NCI-H1105 (cell line): ENCODE measurements at places on chromosomes 12 and 14.

DNA sequence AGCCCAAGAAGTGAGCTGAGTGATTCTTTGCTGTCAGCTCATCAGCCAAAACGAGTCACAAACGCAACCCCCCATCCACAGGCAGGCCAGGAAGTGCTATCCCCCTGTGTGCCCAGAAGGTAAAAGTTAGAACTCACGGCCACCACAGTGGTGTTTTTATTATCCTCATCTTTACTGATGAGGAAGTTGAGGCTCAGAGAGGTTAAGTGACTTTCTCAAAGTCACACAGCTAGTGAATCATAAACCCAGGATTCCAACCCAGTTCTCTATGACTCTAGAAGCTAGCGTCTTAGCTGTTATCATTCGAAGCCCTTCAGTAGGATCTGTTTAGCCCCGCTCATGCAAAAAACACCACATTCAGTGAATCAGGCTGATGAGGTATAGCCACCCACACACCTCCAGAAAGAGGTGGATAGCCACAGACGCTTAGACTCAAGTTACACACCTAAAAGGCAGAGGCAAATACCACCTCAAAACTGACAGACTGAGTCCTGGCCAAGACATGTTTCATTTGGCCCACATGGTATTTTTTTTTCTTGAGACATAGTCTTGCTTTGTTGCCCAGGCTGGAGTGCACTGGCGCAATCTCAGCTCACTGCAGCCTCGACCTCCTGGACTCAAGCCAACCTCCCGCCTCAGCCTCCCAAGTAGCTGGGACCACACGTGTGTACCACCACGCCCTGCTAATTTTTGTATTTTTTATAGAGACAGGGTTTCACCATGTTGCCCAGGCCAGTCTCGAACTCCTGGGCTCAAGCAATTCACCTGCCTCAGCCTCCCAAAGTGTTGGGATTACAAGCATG lies 100.7 kb downstream of the SCARB1 start:
- DNase-seq = no peak

GRCh38 chr14:61659582-61659981 lies 35.7 kb upstream of the HIF1A start:
- no peak for DNase-seq

DNA sequence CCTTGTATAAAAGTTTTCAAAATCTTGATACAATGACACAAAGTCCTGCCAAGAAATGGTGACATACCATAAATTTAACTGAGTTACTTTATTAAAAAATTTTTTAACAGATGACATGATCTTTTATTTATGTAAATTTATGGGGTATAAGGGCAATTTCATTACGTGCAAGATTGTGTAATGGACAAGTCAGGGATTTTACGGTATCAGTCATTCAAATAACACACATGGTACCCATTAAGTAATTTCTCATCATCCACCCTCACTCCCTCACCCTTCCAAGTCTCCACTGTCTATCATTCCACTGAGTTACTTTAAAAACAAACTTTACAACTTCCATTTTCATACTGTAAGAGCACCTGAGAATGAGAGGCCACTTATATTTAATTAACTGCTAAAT lies 37.4 kb downstream of the SPTLC2 start:
- DNase-seq = no peak

DNA sequence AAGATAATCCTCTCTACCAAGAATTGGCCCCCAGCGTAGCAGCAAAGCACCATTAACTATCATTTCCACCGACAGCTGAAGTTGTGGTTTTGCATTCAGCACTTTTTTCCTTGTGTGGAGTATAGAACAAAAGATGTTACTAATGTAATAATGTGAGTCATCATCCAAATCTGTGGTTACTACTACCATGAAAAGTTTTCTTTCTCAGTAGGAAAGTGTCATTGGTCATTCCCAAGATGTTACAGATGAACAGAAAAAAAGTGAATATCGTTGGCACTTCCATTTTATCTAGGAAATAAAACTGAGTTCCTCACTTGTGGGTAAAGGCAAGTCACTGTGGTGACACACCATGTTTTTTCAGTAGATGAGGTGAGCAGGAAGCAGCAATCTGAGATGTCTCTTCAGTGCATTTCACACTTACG lies 30.3 kb upstream of the IFNG start:
- DNase-seq = no peak

DNA sequence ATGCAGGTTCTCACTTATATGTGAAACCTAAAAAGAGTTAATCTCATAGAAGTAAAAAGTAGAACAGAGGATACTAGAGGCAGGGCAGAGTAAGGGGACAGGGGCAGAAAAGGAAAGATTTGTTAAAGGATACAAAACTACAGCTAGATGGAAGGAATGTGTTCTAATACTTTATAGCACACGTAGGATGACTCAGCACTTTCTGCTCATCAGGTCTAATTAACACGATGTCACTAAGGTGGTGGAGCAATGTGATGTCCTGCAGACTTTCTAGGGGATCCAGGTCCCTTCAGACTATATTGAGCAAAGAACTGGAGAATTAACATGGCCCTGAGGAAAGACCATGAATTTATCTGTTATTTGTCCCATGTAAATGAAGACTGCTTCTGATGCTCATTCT lies 80.8 kb upstream of the CMKLR1 start:
- DNase-seq = no peak

DNA sequence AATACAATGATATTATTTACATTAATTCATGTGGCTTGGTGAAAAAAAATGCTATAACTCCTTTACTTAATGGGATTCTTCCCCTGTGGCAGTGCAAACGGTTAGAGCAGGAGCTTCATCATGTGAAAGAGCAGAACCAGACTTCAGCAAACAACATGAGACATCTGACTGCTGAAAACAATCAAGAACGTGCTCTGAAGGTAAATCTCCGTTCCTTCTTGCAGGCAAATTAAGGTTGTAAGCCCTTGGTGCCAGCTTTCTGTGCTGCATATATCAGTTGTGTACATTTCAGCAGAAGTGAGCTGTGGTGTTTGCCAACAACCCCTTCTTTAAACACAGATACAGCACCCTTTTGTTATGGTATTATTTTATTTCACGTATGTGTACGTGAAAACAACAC lies 171.7 kb downstream of the MIPOL1 start:
- DNase-seq = no peak

GRCh38 chr12:128840862-128841468 lies 12.3 kb upstream of the GLT1D1 start:
- peak; percentile 36 for DNase-seq

GRCh38 chr12:72274931-72275330 lies 2.8 kb downstream of the TRHDE start:
- no peak for DNase-seq

DNA sequence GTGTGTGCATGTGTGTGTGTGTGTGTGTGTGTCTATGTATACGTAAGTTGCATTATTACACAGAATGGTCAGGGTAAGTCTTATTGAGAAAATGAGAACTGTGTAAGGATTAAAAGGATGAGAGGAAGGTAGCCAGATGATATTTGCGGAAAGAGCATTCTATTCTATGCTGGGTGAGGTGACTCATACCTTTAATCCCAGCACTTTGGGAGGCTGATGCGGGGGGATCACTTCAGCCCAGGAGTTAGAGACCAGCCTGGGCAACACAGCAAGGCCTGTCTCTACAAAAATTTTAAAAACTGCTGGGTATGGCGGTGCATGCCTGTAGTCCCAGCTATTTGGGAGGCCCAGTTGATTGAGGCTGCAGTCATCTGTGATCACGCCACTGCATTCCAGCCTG lies 103.7 kb downstream of the SLC38A1 start:
- DNase-seq = no peak

GRCh38 chr12:89469361-89469760 lies 55.2 kb downstream of the GALNT4 start:
- no peak for DNase-seq

DNA sequence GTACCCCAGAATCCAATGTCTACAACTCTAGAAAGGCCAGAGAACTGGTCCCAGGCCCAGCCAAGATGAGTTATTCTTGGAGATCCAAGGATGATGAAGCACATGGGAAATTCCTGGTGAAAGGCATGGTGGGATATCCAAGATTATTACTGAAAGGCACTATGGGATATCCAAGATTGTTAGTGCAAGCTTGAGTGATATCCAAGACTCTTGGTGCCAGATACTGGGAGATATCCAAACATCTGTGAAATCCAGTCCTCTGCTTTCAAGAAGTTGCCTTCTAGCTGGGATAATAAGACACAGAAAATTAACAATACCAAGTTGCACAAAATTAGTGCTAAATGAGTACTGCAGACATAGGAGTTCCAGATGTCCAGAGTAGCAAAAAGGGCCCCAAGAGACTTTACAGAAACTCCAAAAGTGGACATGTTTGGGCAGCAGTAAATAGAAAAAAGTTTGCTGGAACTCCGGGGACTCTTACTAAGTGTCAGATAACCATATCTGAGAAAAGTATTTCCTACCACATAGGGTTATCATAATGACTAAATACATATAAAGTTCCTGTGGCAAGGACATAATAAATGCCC lies 34.6 kb downstream of the PHLDA1 start:
- DNase-seq = no peak

GRCh38 chr14:49418789-49419188 lies 167.4 kb downstream of the RPS29 start:
- no peak for DNase-seq

GRCh38 chr14:49808780-49809179 lies 40.8 kb downstream of the KLHDC2 start:
- DNase-seq = no peak

DNA sequence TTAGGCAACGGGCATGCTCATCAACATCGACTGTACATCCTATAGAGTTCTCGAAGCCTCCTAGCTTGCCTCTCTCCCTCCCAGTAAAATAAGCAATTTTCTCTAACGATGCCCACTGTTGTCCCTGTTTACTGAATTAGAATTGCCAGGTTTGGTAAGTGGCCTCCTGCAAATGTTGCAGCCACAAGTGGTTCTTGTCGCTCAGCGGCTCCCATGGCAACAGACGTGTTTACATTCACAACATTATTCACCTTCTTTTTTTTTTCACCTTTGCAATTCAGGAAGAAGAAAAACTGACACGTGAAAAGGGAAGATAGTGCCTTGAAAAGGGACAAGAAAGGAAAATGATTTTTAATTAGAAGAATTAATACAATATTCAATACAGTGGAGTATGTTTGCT lies 100.9 kb upstream of the PKP2 start:
- DNase-seq = peak; percentile 93

DNA sequence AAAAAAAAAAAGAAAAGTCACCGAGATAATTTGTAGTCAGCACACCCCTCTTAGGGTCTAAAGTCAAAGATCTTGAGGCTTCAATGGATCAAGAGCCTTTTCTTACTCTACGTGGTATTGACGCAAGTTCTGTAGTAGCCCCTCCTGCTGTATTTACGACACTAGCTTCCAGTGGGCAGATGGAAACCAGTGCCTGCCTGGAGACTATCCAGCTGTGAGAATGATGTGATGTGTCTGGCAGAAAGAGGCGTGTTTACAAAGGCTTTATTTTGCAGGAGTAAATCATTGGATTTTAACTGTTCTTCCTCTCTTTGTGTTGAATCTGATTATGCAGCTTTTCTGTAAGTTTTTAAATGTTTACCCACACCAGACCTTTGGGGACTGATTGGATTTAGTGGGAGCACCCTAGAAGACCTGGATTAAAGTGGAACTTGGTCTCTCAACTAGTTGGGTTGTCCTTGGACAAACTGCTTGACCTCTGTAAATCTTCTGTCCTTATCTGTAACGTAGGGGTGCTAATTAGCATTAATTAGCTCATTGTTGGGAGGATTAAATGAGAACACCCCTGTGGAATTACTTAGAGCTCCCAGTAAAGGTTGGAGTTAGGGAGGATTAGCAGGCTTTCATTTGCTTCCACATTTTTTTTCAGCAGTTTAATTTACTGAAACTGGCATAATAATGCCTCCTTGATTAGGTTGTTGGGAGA lies 72.4 kb downstream of the RASSF3 start:
- DNase-seq = no peak

DNA sequence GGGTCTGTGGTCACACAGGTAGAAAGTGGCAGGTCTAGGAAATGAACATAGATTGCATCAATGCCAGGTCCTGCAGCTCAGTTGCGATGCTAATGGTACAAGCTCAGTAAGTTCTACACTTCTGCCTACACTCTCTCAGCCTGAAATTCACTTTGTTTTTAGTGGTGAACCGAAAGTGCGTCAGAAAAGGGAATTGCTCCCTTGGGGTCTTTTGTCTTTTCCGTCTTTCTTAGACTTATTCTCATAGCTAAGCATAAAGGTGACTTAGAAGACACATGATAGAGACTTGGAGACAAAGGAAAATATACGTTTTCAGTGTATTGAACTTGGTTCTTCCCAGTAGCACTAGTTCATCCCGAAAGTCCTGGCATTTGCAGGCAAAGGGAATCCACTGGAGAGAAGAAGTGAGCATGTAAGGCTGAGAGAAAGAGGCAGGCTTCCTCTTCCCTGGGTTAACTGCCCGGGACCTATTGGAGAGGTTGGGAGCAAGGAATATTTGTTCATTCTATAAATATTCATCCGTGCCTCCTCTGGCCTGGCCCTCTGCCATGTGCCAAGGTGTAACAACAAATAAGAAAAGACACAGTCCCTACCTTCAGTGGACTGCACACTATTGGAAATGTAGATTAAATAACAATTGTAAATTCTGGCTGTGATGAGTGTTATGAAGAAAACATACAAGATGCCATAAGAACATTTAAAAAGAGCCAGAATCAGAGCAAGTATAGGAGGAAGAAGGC lies 785.8 kb downstream of the MED13L start:
- DNase-seq = no peak

GRCh38 chr14:80536456-80536855 lies 325.2 kb upstream of the DIO2 start:
- DNase-seq = peak; percentile 10

DNA sequence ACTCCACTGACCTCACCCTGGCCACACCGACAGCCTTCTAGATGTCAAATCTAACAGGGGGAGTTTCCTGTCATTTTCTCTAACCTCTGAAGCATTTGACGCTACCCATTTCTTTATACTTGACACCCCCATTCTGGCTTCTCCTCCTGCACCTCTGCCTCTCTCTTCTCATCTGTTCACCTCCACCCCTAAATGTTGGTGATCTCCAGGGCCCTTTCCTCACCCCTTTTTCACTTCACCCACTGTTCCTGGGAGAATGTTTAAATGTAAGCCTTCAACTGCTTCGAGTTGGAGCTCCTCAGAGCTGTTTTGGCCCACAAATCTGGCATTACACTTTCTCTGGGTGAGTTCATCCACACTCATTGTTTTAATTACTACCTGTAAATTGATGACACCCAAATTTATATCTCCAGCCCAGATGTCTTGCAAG lies 452 bp upstream of the RABGGTA start:
- DNase-seq = no peak

- DNase-seq = no peak
Measured at GRCh38 chr14:90402016-90402415, 5.2 kb downstream of the CALM1 start.

DNA sequence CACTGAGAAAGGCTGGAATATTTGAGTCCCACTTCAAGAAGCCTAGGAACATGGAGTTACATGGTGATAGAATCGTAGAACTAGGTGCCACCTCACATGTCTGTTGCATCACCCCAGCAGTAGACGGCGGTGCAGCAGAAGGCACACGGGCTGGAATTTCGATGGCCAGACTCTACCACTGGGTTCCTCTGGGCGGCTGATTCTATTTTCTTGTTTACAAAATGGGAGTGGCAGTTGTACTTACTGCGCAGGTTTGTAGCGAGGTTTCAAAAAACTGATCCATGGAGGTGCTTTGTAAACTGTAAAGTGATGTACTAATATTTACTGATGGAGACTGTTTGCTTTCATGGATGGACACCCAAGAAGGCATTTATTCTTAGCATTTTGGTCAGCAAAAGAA lies 45.7 kb downstream of the WDR20 start:
- no peak for DNase-seq

GRCh38 chr12:52848661-52849255 lies at the start of gene KRT78:
TSS of gene KRT78 (minus strand) at chr12:52848994. CDS start at chr12:52848930, 64 bp downstream.
- no peak for DNase-seq

GRCh38 chr12:39297891-39298290 lies 145.0 kb downstream of the KIF21A start:
- no peak for DNase-seq

GRCh38 chr14:93112891-93113677 lies 2.6 kb downstream of the ITPK1 start:
- peak; percentile 68 for DNase-seq
